ENCODE measurements at places on chromosomes 1 and 21. TPM values are rescaled to one million over a fixed set of nuclear protein-coding genes. Genes with fewer than 3 reads are reported as not detected.

DNA sequence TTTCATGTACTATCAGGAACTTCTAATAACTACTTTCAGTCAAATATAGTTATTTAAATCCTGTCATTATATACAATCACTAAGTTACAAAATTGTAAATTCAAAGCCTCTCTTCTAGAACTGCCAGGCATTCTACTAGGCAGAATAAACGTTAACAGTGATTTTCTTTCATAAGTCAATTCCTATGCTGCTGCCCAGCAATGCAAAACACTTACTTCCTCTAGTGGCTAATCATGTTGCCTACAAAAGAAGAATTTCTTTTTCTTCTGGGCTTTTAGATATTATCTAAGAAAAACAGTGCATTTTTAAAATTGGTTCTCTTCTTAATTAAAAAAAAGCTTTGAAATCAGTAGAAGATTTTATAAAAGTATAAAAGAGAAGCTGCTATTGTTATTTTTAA lies 509.8 kb upstream of the ADAMTS5 start:
- no peak for DNase-seq

RC3H1 gene
- 47.6 TPM for total RNA-seq

GRCh38 chr1:36136535-36136934 lies 11.5 kb upstream of the COL8A2 start:
- no peak for DNase-seq

- DNase-seq: no peak
These were observed 31.0 kb upstream of the IFI16 start for GRCh38 chr1:158978730-158979129.

DNA sequence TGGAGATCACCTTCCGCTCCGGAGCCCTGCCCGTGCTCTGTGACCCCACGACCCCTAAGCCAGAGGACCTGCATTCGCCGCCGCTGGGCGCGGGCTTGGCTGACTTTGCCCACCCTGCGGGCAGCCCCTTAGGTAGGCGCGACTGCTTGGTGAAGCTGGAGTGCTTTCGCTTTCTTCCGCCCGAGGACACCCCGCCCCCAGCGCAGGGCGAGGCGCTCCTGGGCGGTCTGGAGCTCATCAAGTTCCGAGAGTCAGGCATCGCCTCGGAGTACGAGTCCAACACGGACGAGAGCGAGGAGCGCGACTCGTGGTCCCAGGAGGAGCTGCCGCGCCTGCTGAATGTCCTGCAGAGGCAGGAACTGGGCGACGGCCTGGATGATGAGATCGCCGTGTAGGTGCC lies 9.6 kb downstream of the SPATA46 start:
- no peak for DNase-seq

- DNase-seq: no peak
These were observed 31.1 kb upstream of the DUSP23 start for GRCh38 chr1:159749630-159750029.

- no peak for DNase-seq
These were observed 32.7 kb downstream of the PRDX6 start for GRCh38 chr1:173509797-173510196.

DNA sequence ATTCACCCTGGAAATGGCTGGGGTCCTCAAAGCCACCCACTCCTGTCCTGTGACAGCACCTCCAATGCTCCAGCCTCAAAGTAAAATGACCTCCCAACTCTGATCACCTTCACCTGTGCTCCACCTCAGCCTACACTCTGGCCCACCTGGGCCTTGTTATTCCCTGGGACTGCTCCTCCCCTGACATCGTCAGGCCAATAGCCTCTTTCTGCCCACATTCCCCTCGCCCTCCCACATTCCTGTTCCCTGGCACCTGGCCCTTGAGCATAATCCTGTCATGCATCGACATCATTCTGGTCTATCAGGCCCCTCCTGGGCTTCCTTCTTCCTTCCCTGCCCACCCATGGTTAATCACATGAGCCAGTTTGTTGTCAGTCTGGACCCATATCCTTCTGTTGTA lies 13.2 kb upstream of the BCAR3 start:
- DNase-seq: no peak

DNA sequence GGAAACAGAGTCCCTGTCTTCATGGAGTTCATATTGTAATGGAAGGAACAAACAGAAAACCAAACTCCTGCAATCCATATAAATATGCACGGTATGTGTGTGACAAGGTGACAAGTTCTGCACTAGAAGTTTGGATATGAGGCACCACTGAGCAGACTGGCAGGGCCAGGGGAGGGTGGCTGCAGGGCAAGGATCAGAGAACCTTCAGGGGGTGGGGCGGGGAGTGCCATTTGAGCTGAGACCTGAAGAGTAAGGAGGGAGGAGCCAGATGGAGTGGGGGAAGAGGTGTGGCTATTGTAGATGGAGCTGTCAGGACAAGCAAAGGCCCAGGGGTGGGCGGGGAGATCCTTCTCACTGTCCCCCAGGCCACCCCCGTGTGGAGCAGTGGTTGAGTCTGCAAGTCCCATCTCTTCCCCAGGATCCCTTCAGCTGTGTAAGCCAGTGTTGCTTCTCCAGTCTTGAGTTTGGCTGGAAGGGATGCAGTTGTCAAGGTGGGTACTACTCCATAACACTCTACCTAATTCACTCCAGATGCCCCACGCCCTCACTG lies 76.4 kb downstream of the ATP5PO start:
- DNase-seq: peak; percentile 36

Measured in sciatic nerve (tissue), 2 donors.